ENCODE measurements at places on chromosomes 6 and 20.

- peaks cover 7% of the 10 kb centered on the region for H3K4me1 ChIP-seq
- H3K27ac ChIP-seq, result no peak overlapping the region
- H3K27me3 ChIP-seq, result no peaks in the 10 kb centered on the region
These were observed 243.9 kb downstream of the DLL1 start for GRCh38 chr6:170046791-170047626.

DNA sequence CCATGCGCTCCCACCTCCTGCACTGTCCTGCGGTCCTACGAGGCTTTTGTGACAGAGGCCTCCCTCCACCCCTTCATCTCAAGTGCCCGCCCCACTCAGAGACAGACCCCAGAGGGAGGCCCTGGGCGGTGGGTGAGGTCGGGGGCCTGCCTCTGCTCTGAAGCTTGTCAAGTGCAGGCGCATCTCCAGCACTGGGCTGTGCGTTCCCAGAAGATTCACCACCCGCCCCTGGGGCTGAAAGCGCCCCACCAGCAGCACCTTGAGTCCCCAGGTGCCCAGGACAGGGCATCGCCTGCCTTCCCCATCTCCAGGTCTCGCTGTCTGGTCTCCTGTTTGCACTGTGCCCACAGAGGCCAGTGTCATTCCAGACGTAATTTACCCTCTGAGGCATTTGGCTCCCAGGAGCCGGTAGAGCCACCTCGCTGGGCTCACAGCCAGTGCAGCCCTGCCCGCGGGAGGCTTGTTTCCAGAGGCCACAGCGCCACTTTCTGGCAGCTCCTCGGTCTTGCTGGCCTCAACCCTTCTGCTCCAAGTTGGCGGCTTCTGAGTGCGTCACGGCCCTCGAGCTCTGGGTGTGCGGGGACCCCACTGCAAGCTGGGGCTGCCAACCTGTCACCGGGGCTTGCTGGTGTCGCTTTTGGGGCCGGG lies 191.1 kb downstream of the TAF4 start:
- no peak for DNase-seq
- H3K36me3 ChIP-seq, result no peaks in the 10 kb centered on the region
- H3K4me1 ChIP-seq, result no peaks in the 10 kb centered on the region
- no peak overlapping the region for H3K4me3 ChIP-seq
- no peak overlapping the region for H3K27ac ChIP-seq

GRCh38 chr6:47252633-47253032 lies 57.1 kb downstream of the TNFRSF21 start:
- H3K36me3 ChIP-seq, result no peaks in the 10 kb centered on the region
- no peaks in the 10 kb centered on the region for H3K4me1 ChIP-seq
- DNase-seq, result no peak
- no peak overlapping the region for H3K27ac ChIP-seq

- no peak overlapping the region for H3K4me3 ChIP-seq
- no peak for DNase-seq
- H3K4me1 ChIP-seq, result no peaks in the 10 kb centered on the region
- no peak overlapping the region for H3K27ac ChIP-seq
- no peaks in the 10 kb centered on the region for H3K36me3 ChIP-seq
These were observed 1305.2 kb downstream of the EPHA7 start for GRCh38 chr6:92114091-92114675.
